ENCODE measurements at places on chromosomes 5 and 9. TPM values are rescaled to one million over a fixed set of nuclear protein-coding genes. Genes with fewer than 3 reads are reported as not detected.

The SHOC1 gene
- total RNA-seq: not detected

The NPR3 gene
- total RNA-seq: not detected

The DDX4 gene
- 0.79 TPM for total RNA-seq

The SPINK5 gene
- total RNA-seq: not detected

DNA sequence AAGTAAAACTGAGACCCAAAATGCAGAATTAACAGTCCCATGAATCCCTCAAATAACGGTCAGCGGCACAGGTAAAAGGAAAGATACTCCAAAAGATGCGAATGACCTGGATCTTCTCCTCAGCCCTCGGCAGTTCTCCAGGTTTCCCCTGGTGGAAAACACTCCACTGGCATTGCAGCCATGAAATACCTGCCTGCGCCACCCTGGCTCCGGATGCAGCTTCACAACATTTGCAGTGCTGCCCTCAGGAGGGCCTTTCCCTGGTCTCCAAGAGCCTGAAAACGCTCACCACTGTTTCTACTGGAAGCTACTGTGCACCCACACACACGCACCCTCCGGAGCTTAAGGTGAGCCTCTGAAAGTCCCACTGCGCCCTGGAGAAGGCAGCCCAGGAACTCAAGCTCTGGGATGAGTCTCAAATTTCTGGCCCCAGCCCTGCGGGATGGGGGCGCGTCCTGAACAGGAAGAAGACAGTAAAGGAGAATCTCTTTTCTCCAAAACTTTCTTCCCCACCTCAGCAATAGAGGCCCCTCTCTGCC, 612 bp downstream of the UGT3A2 start:
- DNase-seq: no peak

DNA sequence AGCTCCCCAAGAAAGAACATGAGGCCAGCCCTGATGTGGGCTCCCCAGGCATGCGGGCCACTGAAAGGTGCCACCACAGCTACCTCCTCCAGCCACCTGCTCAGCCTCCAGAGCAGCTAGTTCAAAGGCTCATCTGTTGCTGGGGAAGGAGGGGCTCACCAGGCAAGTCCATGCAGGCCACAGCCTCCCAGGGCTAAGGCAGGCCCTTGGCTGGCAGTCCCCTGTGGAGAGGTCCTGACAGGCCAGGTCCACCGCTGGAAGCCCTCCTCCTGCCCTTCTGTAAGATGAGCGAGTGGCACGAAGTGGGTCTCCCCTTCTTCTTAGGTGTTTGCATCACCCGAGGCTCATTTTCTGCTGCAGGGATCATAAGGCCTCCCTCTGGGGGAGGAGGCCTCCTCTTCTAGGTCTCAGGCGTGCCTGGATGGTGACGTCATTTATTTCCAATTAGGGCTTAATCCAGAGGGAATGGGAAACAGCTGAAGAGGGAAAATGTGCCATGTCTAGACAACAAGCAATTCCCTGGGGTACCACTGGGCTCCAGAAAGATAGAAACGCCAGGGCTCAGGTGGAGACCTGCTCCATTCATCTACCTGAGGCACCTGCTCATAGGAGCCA, 91.6 kb downstream of the CFAP90 start:
- no peak for DNase-seq

DNA sequence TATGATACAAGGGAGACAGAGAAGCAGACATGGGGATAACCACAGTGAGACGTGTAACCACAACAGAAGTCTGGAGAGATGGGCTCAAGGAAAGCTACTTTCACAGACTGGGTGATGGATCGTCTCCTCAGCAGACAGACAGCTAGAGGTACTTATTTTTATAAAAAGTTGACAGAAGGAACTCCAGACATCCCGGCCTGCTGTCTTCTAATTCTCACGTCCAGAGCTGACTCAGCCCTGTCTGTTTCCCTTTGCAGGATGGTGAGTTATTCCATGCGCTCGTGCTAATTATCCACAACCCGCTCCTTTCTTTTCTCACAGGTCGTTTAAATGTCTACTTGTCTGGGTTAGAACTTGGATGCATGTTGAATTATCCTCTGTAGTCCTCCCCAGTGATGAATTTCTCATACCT, 304.5 kb downstream of the CWC27 start:
- DNase-seq: no peak

GRCh38 chr5:88552426-88552825, 283.8 kb upstream of the TMEM161B start:
- no peak for DNase-seq

DNA sequence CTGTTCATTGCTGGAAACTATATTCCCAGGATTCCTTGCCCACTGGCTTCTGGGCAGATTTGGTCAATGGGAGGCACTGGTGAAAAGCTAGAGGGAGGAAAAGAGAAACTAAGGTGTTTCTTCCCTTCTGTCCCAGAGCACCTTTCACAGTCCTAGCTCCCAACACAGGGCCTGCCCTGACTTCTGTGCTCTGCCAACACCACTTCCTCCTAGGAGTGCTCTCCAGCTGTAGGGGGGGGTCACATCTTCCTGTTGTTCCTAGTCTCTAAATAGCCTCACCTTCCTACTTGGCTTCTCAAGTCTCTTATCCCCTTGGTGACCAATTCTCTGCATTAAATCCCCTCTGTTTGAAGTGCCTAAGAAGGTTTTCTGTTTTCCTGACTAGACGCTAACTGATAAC, 115.4 kb downstream of the ADRB2 start:
- DNase-seq: no peak

DNA sequence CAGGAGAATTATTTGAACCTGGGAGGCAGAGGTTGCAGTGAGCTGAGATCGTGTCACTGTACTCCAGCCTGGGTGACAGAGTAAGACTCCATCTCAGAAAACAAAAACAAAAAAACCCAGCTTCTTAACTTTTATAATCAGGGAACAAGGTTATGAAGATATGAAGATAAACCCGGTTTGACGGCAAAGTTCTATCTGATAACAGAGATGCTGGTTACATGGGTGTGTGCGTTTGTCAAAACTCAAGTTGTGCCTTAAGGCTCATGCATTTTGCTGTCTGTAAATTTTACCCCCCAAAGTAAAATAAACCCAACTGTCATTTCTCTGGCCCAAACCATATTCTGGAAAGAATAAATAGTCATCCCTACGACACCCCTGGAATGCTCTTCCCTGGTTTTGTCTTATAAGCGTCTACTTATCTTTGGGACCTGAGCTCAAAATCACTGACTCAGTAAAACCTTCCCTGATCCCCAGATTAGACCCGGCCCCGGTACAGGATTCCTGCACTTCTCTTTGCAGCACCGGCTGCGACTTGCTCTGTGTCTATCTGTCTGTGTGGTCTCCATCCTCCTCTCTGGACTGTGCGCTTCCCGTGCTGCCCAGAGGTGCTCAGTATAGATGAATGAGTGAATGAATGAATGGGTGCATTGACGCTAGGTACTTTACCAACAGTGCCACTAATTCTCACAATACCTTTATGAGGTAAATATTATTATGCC, 172.2 kb downstream of the DAB2IP start:
- DNase-seq: no peak

- no peak for DNase-seq
Measured at GRCh38 chr9:133754187-133754586, 16.0 kb upstream of the SARDH start.

DNA sequence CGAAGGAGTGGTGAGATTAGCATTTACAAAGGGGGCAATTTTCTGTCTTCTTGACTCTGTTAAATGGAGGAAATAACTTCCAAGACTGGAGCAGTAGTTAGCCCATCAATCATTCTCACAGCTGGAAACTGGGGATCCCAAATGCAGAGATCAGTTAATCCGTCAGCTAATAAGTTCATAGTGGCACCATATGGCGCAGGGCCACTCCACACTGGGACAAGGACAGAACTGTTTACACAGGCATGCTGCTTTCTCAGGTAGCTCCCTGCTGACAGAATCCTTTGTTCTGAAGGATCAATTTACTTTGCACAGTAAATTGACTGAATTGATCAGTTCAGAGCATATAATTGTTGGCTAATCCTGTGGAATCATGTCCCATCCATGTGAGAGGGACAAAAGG, 395.7 kb downstream of the TMEM161B start:
- DNase-seq: no peak

DNA sequence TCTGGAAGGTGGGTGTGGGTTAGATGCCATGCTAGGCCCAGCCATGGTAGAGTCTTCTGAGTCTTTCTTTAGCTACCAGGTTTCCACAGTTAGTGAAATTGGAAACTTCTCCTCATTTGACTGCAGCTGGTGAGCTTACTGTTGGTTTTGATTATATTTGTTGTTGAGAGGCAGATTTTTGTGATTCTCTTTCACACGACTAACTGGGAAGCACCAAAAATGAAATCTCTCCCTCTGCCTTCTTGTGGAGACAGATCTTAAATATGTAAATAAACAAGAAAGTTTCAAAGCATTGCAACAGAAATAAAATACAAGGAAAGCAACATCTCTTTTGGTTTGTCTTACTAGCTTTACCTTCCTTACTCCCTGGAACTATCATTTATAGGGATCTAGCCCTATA, 122.2 kb downstream of the CEMIP2 start:
- DNase-seq: no peak

DNA sequence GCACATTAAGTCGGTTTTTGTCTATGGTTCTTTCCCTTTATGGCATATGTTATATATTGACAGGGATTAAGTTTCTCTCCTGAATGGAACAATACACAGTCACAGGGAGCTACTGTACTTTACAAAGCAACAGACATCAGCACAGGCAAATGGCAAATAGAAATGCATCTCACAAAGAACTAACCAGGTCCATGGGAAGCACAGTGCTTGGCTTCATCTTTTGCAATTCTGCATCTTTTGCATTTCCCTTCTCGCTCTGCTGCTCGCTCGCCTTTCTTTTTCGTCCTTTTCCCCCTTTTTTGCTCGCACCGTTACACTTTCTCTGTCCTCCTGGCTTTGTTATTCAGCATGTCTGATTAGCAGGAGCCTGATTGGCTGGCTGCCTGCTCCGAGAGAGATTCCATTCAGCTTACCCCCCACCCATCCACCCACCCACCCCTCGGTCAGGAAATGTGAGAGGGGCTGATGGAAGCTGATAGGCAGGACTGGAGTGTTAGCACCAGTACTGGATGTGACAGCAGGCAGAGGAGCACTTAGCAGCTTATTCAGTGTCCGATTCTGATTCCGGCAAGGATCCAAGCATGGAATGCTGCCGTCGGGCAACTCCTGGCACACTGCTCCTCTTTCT, at the start of gene ADAMTSL1:
Gene ADAMTSL1 (plus strand): TSS at position 502 of the 628 bp plus-strand sequence. CDS start 80 bp downstream, at position 582.
- DNase-seq: no peak

GRCh38 chr9:61671276-61671973, 481.6 kb downstream of the SPATA31A7 start:
- DNase-seq: no peak

DNA sequence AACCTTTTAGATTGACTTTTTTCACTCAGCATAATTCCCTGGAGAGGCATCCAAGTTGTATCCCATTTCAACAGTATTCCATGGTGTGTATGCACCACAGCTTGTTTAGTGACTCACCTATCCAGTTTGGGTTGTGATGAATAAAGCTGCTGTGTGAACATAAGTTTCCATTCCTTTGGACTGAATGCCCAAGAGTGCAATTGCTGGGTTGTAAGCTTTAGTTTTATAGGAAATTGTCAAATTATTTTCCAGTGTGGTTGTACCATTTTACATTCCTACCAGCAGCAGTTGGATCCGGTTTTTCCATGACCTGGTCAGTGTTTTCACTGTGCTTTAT, 60.9 kb upstream of the TMED7 start:
- DNase-seq: no peak

DNA sequence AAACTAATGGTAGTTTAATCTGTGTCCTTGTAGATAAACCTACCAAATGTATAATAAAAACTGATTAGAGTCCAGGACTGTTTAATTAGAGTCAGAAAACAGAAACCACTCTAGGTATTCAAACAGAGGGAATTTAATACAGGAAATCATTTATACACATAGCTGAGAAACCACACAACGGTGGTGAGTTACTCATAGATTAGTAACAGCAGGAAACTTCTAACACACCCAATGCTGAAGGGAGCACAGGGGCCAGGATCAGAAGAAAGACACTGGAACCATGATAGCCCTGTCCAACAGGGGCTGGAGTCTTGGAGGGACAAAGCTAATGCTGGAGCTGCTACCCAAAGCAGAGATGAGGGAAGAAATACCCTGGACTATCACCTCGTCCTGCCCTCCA, 321.0 kb downstream of the ACTL7B start:
- DNase-seq: no peak

DNA sequence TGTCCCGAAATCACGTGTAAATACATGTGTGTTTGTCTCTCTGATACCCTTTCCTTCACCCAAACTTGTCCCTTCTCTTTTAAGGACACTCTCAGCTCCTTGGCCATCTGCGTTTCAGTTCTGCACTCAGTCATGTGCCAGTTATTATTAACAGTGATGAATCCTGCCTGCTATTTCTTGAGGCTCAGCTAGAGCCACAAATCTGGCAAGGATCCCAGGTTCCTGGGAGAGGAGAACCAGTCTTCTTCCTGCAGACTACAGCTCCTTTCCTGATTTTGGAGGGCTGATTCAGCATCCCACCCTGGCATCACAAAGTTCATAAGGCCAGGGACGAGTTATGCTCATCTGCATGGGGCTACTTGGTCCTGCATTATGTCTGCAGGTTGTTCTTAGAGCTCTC, 5.6 kb downstream of the MAMDC2 start:
- no peak for DNase-seq

GRCh38 chr5:156543348-156544145, 216.6 kb downstream of the SGCD start:
- DNase-seq: no peak

Data from activated T-cell treated with anti-CD3 and anti-CD28 coated beads, Interleukin-2, amount 50 U/mL, for 4 hours (primary cell).